ENCODE measurements at places on chromosomes 7 and 10. TPM values are rescaled to one million over a fixed set of nuclear protein-coding genes. Genes with fewer than 3 reads are reported as not detected.

- peaks cover 63% of the 10 kb centered on the region for H3K36me3 ChIP-seq
- H3K4me1 ChIP-seq = no peaks in the 10 kb centered on the region
- H3K4me3 ChIP-seq = no peak overlapping the region
- H3K27ac ChIP-seq = no peak overlapping the region
- no peaks in the 10 kb centered on the region for H3K27me3 ChIP-seq
- DNase-seq = no peak
These were observed 18.0 kb downstream of the RBAK start for GRCh38 chr7:5063698-5064097.

DNA sequence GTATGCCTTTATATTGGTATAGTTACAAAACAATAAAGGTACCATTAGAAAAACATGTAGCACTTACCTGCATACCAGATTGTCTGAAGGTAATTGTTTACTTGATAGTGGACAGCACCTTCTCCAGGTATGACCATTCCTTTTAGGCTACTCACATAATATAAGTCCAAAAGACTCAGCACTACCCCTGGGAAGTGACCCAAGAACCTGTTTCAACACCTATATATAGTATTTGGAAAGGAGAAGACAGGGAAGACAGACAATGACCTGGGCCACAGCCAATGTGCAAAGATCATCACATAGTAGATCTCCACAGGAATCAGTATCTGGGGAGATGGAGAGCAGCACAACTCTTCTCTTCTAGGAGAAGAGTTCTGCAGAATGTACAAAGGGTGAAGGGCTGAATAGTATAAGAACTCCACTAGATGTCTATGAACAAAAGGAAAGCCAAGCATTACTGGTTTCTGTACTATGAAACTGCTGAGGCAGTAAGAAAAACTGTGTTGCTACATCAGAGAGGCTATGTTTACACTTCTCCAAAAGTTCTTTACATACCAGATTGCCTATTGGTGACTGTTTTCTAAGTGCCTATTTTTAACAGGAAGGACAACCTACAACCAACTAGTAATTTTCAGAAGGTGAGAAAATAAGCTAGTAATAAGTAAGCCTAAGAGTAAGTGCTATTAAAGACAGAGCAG lies 159.2 kb downstream of the BTAF1 start:
- H3K27me3 ChIP-seq = no peaks in the 10 kb centered on the region
- peak overlapping the region; percentile 77 for H3K27ac ChIP-seq
- peaks cover 18% of the 10 kb centered on the region for H3K4me1 ChIP-seq
- H3K4me3 ChIP-seq = no peak overlapping the region

- H3K36me3 ChIP-seq = no peaks in the 10 kb centered on the region
- H3K4me3 ChIP-seq = no peak overlapping the region
- no peaks in the 10 kb centered on the region for H3K4me1 ChIP-seq
- H3K27ac ChIP-seq = no peak overlapping the region
These were observed 203.3 kb upstream of the HGF start for GRCh38 chr7:81973117-81973516.

- H3K27ac ChIP-seq = no peak overlapping the region
- no peaks in the 10 kb centered on the region for H3K36me3 ChIP-seq
- no peak for DNase-seq
- H3K27me3 ChIP-seq = no peaks in the 10 kb centered on the region
These were observed 449.3 kb downstream of the CNTNAP2 start for GRCh38 chr7:146565872-146566271.

GRCh38 chr7:129502708-129503685 lies 666 bp downstream of the SMKR1 start:
- H3K36me3 ChIP-seq = no peaks in the 10 kb centered on the region
- no peaks in the 10 kb centered on the region for H3K27me3 ChIP-seq
- peak overlapping the region; percentile 25 for H3K4me3 ChIP-seq

DNA sequence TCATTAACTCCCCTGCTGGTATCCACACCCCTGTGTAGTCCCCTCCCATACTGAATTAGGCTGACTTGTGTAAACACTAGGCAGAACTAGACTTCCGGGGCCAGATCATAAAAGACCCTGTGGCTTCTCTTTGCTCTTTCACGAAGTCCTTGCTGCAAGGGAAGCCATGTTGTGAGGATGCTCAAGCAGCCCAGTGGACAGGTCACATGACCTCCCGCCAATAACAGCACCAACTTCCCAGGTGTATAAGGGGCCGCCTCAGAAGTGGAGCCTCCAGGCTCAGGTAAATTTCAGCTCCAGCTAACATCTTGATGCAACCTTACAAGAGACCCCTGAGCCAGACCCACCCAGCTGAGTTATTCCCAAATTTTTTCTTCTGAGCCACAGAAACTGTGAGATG lies 11.3 kb upstream of the FOXK1 start:
- H3K4me3 ChIP-seq = no peak overlapping the region
- H3K27ac ChIP-seq = no peak overlapping the region
- no peak for DNase-seq
- no peaks in the 10 kb centered on the region for H3K27me3 ChIP-seq
- H3K36me3 ChIP-seq = no peaks in the 10 kb centered on the region

- DNase-seq = no peak
- no peaks in the 10 kb centered on the region for H3K36me3 ChIP-seq
- H3K4me1 ChIP-seq = no peaks in the 10 kb centered on the region
- H3K27me3 ChIP-seq = no peaks in the 10 kb centered on the region
These were observed 83.8 kb downstream of the EBLN1 start for GRCh38 chr10:22133749-22134624.

- no peaks in the 10 kb centered on the region for H3K36me3 ChIP-seq
- no peak overlapping the region for H3K4me3 ChIP-seq
- DNase-seq = no peak
- H3K27ac ChIP-seq = no peak overlapping the region
- no peaks in the 10 kb centered on the region for H3K27me3 ChIP-seq
- H3K4me1 ChIP-seq = no peaks in the 10 kb centered on the region
These were observed 236.4 kb upstream of the GRM3 start for GRCh38 chr7:86407291-86407690.

DNA sequence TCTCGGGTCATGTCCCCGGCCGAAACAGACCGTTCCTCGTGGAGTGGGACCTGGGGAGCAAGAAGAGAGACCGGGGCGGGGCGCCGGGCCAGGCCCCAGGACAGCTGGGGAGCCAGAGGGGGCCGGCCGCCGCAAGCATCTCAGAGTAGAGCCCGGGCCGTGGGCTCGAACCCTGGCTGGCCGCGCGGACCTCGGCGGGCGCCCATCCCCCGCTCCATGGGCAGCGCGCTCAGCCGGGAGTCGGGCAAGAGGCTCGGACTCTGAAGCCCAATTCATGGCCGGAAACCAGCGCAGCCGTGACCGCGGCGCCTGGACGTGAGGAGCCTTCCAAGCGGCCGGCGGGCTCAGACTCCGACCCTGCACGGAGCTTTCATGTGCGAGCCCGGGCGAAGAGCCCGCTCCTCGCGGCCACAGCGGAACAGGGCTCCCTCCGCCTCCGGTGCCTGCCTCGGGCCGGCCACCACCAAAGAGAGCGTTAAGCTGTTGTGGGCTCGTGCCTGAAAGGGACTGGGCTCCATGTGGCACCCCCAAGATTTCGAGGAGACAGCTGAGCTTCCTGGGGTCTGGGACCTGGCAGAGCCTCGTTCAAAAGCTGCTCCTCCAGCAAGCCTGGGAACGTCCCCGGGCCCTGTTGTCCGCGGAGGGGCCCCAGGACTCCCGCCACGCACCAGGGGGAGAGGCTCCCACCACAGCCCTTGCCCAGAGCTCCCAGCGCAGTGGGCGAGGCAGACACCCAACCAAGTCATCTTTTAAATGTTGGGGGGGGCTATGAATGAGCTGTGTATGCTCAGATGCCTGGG lies 757 bp upstream of the GRID1 start:
- no peaks in the 10 kb centered on the region for H3K27me3 ChIP-seq
- peaks cover 32% of the 10 kb centered on the region for H3K4me1 ChIP-seq

The DPP6 gene
- total RNA-seq = 82.2 TPM

The MYH16 gene
- not detected for total RNA-seq

The MET gene
- 55.4 TPM for total RNA-seq

The RNLS gene
- 33.8 TPM for total RNA-seq

Measured in thyroid gland (tissue), 4 donors.